ENCODE measurements at places on chromosomes 16 and 17.

DNA sequence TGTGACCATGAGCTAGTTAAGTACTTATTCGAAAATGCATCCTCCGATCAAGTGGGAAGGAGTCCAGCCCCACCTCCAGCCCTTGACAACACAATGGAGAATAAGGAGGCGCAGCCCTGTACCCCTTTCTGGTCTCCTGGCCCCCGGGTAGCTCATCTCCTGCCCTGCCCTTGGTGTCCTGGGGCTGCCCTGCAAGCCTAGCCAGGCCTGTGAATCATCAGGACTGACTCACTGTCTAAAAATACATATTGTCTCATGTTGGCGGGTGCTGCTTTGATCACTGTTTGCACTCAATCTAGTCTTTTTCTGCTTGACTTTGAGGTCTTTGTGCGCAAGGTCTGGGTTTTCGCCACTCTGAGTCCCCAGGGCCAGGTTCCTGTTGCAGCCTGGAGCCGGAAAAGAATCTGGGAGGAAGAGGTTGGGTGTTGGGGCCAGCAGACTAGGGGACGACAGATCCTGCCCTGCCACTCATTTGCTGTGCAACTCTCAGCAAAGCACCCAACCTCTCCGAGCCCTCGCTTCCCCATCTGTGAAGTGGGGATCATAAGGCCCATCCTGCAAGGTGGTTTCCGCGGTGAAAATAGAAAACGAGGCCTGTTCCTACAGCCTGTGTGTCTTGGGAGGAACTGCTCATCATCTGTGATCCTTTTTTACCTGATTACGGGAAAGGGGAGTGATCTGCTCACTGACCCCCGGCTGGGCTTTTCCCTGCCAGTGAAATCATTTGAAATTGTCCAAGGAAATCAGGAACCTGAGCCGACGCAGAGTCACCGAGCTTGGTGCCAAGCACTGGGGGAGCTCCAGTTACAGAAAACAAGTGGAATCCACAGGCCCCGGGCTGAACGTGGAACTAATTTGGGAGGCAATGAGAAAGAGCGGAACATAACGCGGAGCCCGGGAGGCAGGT, 230.4 kb downstream of the PARN start:
- no peak for DNase-seq

DNA sequence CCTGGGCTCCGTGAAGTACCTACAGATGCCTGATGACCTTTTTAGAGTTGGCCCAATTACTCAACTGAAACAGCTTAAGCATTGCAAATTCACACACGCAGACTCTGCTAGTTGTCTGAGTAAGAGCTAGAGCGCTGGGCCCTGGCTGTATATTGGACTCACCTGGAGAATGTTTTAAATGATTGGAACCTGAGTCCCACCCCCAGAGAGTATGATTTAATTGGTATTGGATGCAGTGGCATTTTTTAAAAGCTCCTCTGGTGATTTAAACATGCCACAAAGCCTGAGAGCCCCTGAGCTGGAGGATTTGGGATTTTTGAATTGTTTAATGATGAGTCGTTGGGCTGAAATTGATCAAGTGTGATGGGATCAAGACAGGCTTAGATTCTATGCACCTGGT, 143.9 kb upstream of the SDK2 start:
- DNase-seq: no peak

GRCh38 chr16:85187002-85187401, 74.7 kb upstream of the CIBAR2 start:
- no peak for DNase-seq

DNA sequence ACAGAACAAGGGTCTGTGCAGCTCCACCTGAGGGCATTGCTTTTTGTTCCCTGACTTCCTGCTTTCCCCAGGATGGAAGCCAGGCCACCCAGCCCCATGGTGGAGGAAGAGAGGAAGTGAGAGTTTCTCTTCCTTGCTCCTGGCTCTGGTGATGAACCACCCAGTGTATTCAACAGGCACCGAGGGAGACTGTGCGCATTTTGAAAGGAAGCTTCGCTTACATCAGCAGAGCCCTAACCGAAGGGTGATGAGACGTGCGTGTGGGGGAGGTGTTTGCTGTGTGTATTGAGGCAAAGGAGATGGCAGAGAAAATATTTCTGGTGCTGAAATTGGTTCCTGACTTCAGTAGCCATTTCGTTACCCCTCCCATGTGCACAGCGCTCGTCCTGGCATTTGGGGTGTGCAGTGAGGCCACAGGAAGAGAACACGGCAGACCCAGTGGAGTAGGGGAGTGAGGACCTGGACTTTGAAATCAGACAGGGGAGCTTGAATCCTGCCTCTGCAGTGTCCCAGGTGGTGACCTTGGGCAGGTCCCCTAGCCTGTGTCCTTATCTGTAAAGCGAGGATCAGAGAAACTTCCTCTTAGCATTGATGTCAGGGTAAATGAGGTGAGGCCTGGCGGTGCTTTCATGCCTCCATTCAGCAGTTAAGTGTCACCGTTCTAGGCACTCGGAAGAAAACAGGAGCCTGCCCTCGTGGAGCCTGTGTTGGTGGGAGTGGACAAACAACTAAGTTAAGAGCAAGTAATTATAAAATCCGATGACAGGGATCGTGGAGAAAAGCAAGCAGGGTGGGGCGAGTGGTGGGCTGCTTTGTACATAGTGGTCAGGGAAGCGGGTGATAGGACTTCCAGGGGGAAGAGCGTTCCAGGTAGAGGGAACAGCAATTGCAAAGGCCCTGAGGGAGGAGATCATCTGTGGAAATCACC, 7.4 kb downstream of the CMIP start:
- no peak for DNase-seq

GRCh38 chr17:58417300-58418092, at the start of gene RNF43:
Gene RNF43, minus strand, starts transcription at chr17:58417534. Its CDS starts 1,957 bp downstream, at chr17:58415577.
- DNase-seq: peak; percentile 93

DNA sequence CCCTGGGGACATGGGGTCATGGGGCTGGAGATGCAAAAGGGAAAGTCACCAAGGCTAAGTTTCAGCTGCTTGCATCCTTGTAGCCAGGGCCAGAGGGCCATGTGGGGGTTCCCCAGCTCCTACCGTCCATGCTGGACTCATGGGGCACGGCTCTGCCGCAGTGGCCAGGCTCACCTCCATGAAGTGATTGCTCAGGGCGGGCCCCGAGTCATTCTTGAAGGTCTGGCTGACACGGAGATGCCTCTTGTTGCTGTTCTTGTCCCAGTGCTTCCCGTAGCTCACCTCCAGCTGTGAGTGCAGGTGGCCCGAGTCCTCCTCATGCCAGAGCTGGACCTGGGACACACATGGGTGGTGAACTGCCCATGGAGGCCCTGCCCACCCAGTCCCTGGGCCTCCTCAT, 114.5 kb downstream of the RMI2 start:
- no peak for DNase-seq

DNA sequence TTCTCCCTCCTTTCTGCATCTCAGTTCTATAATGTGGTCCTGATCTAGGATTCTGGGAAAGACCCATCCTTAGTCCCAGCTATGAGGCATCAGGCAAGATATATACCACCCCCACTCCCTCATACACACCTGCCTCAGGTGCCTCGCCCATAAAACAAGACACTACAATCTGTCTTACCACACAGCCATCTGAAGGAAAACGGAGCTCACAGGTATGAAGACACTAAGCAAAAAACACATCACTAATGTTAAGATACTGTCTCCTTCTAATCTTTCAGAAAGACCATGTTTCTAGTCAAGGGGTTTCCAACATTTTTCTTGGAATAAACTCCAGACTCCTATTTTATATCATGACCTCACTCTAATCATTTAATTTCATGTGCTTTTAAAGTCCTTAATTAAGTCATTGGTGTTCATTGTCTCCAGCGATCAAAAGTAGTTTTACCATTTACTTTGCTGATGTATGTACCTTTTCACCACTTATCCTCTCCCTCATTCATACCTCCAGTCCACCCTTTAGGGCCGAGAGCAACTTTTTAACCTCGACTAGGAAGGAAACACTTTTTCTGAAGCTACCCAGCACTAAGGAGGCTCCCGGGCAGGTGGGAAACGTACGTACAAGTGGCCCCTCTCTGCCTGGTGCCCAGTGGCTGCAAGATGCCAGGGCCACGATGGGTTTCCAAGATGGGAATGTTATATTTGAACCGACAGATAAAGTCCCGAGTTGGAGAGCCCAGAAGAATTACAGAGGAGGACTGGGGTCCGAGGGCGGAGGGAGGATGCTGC, 979 bp downstream of the MAP3K14 start:
- peak; percentile 44 for DNase-seq

- no peak for DNase-seq
Measured at GRCh38 chr17:51214920-51215319, 44.9 kb downstream of the MBTD1 start.

- DNase-seq: no peak
Measured at GRCh38 chr16:13429416-13429815, 490.5 kb upstream of the ERCC4 start.

DNA sequence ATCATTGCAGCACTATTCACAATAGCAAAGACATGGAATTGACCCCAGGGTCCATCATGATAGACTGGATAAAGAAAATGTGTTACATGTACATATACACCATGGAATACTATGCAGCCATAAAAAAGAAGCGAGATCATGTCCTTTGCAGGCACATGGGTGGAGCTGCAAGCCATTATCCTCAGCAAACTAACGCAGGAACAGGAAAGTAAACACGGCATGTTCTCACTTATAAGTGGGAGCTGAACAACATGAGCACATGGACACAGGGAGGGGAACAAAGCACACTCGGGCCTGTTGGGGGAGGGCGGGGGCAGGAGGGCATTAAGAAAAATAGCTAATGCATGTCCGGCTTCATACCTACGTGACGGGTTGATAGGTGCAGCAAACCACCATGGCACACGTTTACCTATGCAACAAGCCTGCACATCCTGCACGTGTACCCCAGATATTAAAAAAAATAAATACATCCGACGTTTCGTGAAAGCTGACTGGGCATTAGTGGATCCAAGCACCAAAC, 28.9 kb downstream of the ZNF778 start:
- DNase-seq: no peak

DNA sequence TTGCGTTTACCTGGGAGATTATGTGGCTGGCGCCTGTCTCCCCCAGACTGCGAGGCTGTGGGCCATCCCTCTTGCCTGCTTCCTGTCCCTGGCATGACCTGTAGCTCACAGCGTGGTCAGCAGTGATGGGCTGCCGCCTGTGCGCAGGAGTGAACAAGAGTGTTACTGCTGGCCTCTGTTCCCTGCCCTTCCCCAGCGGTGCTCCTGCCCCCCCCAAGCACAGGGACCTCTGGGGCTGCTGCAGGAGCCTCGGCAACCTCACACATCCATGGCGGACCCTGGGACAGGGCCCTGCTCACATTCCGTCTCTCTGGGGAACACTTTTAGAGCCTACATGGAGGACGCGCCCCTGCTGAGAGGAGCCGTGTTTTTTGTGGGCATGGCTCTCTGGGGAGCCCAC, 10.6 kb downstream of the TSC2 start:
- no peak for DNase-seq

DNA sequence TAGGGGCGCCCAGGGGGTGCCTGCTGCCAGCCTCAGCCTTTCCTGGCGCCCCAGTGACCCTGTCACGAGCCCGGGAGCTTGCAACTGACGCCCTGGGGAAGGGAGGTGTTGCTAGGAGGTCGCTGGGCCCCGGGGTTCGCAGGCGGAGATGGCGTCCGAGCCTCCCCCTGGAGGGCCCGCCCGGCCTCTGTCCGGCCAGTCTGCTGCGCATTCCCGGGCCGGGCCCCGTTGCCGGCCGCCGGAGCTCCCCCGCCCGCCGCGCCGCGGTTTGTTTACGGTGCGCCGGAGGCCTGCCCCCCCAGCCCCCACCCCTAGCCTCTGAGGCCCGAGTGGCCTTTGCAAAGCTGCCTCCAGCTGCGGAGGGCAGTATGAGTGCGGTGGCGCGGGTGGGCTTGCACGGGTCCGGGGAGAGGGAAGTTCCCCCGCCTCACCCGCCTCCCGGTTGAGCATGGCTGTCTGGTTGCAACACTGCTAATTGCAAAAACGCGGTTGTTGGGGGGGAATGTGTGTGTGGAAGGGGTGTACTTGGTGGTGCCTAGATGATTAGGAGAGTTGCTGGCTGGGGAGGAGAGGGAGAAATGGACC, 514 bp downstream of the THRA start:
- peak; percentile 35 for DNase-seq

DNA sequence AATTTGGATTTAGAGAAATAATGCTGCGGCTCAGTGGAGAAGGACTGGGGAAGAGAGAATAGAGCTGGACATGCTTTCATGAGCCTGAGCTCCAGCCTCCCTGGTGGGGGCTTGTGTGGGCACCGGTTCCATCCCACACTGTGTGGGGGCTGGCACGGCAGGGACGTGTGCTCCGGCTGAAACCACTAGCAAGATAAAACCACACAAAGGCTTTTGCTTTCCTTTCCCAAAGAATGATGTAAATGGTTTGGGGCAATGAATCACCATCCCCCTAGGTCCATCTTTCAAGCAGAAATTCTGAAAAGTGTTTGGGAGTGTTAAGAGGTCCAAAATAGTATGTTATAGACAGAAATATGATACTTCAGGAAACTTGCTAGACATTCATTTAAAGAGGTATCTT, 77.0 kb downstream of the CDH11 start:
- DNase-seq: no peak

- no peak for DNase-seq
Measured at GRCh38 chr16:54061454-54061853, 225.1 kb downstream of the IRX3 start.

DNA sequence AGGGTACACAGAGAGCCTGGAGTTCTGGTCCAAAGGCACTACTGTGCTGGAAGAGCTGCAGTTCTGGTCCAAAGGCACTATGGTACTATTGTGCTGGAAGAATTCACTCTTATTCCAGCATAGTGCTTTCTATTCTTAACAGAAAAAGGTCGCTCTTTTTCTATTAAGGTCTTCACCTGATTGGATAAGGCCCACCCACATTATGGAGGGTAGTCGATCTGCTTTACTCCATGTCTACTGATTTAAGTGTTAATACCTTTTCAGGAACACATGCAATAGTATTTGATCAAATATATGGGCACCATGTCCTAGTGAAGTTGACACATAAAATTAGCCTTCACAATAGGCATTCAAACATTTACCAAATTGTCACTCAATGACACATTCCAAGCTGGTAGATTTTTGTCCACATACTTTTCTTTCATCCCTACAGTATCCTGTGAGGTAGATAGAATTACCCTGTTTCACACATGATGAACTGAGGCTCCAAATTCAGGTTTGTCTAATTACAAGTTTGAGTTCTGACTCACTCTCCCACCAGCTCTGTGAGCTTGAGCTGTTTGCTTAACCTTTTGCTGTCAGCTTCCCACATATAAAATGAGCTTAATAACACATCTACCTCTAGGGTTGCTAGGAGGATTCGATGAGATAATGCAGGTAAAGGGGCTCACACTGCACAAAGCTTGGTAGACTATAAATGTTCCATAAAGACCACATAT, 129.9 kb downstream of the AIPL1 start:
- no peak for DNase-seq

GRCh38 chr16:31200821-31201568, 1.6 kb downstream of the PYCARD start:
- DNase-seq: peak; percentile 60

- no peak for DNase-seq
Measured at GRCh38 chr17:15346066-15346595, 4.7 kb upstream of the TEKT3 start.
